ENCODE measurements at places on chromosomes 7 and 10.

DNA sequence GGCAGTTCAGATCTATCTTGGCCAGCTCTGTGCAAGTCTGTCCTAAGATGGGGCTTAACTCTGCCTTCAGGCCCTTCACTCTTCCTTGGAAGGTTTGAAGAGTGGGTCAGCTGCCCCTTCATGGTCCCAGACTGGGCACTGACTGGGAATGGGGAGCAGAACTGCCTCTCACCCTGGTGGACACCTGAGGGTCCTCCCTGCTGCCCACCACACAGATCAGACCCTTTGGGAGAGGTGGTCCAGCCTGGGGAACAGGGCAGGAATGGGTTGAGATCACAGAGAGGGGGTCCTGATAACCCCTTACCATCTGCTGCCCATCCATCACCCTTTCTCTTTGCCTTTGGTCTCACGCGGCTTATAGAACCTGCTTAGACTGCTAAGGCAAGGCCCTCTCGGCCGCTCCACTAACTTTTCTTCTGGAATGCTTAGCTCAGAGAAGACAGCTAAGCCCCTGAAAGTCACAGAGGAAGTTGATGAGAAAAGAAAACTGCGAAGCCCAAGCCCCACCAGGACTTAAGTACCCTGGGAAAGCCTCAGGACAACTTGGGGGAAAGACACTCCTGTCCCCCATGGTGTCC lies 402 bp upstream of the CDHR1 start:
- no peak for DNase-seq

DNA sequence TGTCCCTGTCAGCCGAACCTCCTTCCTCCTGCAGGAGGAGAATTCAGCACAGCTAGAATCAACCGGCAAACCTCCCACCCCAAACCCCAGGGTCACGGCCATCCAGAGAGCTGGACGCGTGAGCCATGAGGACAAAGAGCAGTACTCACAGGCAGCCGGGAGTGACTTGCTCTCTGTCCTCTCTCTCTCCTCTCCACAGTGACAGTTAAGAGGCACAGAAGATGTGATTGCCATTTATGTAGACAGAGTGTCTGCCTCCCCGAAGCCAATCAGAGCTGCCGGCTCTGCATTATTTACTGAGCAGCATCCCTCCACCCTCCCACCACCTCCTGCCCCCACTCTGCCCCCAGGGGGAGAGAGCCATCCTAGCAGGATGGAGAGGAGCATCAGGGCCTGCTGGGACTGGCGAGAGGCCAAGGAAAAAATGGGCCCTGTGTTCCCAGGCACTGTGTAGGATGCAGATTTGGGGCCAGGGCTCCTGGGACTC lies 4.3 kb downstream of the DDC start:
- no peak for DNase-seq

DNA sequence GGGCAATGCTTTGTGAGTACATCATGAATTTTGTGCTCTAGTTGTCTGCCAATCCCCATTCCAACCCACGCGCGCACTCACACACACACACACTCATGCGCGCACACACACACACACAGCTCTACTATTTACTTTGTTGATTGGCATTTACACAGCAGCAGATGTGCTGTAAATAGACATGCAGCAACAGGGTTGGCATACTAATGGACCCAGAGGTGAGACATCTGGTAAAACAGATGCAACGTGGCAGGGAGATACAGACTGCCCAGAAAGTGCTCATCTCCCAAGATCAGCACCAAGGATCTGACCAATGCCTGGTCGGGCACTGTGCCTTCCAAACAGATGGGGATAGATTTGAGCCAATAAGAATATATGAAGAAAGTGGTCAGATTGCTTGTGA lies 873.0 kb downstream of the SORCS3 start:
- DNase-seq: no peak

GRCh38 chr7:116672596-116673456 lies 830 bp downstream of the MET start:
- DNase-seq: no peak

DNA sequence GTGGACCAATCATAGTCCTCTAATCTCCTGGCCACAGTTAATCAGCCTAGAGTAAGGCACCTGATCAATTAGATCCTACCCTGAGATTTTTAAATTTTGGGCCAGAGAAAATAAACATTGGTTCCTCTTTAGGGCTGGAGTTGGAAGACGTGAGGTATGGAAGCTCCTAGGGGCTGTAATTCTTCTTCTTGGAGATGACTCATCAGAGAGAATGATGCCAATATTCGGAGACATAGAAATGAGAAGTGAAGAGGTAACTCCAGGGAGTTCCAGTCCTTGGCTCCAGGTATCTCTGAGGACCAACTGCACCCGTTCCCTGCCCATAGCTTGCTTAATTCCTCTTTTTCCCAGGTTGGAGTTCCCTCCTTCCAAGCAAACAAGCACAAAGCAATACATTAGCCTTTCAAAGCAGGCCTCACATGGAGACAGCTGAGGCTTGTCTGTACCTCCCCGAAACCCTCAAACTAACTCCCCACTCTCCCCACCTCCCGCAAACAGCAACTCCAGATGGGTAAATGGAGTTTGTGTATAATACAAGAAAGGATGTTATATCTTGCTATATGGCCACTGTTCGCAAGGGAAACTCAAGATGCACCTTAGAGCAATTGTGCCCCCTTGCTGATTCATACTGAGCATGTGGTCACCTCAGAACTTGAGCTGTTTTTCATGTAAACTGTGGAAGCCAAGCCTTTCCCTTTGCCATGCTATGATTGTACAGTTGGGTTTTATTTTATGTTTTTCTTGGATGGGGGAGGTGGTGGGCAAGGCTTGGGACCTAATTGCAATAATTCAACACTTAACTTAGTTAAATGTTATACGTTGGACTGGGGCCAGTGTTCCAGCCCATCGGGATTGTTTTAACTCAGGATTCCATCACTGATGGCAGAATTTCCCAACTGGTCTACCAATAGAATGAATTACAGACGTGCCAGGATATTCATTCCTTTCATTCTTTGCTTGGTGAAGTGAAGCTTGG lies 29.3 kb downstream of the PIK3AP1 start:
- DNase-seq: no peak

DNA sequence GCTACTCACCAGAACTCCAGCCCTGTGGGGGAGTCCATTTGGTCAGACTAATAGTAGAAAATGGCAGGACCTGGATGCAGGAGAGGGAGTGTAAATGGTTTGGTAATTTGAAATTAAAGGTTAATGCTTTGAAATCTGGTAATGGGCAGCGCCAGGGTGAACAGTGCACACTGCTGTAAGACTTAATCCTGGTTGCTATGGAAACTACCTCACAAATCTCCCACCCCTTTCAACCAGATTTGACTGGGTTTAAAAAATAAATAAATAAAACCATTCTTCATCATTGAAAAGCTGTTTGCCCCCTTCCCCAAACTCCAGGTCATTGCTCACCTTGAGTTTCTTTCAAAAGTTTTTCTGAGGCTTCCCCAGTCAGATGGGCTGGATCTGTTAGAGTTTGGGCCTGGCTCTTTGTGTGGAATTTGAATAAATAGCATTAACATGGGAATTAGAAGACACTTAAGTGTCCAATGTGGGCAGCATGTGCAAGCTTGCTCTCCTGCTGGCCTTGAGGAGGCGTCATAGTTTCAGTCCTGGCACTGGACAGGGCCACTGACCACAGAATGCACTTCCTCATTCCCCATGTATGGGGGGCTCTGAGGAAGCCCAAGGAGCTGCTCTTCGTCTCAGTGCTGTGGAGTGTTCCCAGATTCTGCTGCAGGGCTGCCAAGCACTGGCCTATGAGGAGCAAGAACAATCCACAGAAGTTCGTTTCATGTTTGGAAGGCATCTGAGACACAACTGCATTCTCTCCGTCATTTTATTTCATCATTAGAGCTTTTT lies 90.7 kb downstream of the LRRC4 start:
- no peak for DNase-seq

DNA sequence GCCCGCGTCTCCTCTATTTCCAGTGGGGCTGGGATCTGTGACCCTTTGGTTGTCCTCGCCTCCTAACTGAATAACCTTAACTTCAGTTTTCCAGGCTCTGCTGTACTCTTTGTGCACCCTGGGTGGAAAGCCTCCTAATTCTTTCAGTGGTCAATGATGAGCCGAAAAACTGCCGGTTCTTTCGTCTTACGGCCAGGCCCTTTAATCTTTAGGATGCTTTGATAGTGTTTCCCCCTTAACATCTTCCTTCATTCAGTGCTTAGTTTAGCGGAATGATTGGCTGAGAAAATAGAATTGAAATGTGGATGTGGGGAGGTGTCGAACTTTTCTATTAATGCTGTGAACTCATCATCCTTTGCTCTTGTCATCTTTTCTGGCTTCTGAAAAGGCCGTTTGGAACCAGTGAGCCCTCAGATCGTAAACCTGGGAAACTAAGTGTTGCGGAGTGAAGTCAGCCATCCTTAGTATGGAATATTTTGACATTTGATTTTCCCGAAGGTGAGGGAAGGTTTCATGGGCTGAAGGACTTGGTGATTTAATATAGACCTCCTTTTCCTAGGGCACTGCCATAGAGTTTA lies 847 bp downstream of the GARS1 start:
- no peak for DNase-seq

GRCh38 chr10:60130130-60130579 lies 223.8 kb upstream of the CCDC6 start:
- no peak for DNase-seq

DNA sequence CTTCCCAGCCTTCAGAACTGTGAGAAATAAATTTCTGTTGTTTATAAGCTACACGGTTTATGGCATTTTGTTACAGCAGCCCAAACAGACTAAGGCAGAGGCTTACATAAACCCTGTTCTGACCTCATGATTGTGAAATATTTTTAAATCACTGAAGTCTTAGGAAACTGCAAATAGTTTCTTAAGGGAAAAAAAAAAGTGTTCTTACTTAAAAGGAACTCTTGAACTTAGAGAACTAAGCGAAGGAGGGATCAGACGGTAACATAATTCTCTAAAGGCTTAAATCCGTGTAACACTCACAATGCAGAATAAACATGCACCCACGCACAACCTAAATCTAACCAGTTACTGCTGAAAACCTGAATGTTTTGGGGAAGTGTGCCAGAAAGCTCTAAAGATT lies 749.1 kb upstream of the LRRTM3 start:
- DNase-seq: no peak

DNA sequence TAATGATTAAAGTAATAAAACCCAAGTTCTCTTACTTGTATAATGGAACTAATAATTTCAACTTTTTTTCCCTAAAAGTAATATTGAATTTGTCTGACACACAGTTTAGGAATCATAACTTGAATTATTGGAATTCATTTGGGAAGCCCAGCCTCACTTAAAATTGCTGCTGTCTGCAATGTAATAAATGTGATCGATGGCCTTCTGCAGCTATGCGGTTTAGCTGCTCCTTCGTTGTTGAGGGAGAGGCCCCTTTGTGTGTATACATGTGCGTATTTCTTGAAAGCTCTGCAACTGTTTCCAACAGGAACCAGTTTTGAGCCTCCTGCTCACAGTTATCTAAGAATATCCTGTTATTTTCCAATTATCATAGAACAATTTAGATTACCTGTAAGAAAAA lies 152.5 kb downstream of the AKR1D1 start:
- DNase-seq: no peak

- DNase-seq: no peak
Observed at GRCh38 chr10:114519306-114519669, 115.0 kb upstream of the AFAP1L2 start.

- DNase-seq: no peak
Observed at GRCh38 chr10:670990-671389, 18.5 kb downstream of the DIP2C start.

- DNase-seq: no peak
Observed at GRCh38 chr10:113111900-113112853, 162.1 kb downstream of the TCF7L2 start.

DNA sequence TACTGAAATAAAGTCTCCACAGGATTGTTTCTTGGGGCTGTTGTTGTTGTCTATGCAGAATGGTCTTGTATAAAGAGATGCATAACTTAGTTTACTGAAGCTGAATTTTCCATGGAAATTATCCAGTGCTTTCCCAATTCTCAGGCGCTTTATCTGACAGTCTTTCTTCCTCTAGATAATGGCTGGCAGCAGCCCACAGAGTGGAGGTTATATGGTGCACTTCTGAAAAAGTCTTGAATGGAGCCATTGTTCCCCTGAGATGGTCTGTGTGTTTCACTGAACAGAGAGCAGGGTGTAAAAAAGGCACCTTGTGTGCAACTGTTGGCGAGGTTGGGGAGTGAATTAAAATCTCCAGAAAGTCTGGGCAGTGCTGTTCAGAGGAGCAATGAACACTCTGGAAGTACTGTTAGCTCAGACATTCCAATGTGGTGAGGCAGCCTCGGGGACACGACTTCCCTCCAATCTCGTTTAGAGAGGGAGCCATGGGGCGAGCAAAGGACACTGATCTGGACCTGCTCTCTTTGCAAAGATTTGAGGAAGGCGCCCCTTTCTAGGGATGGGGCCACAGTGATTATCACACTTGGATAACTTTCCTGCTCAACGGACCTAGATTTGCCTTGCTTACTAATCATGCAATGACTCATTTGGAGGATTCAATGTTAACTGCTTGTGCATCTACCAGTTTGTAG lies 2.0 kb upstream of the PLCE1 start:
- DNase-seq: no peak

DNA sequence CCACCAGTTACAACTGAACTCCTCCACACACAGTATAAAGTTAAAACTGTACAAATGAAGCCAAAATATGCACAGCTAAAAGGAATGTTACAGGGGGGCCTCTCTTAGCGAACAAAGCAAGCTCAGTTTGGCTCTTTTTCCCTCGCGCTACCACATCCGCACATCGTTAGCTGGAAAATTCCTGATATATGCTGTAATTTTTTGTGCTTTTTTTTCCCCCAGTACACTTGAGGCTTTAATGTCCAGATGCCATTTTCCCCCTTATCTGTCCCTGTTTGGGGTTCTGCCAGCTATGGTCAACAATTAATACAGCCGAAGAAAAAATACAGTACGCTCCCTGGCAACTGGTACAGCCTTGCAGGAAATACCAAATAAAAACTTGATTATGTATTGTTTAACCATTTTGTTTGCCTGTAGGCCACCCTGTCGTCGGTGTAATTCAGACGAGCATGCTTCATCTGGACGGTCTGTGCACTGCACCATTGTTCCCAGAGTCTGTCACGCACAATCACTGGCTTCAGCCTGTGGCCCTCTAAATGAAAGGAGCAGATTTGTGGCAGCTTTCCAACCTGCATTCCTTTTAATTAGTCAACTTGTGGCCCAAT lies 108.1 kb upstream of the FAM133B start:
- DNase-seq: no peak

GRCh38 chr7:126177782-126178181 lies 1075.0 kb downstream of the GRM8 start:
- no peak for DNase-seq

GRCh38 chr7:134740376-134740775 lies 39.1 kb upstream of the CALD1 start:
- no peak for DNase-seq

- DNase-seq: no peak
Observed at GRCh38 chr7:50685135-50686065, 97.3 kb downstream of the GRB10 start.

GRCh38 chr7:51080622-51081269 lies 235.9 kb downstream of the COBL start:
- no peak for DNase-seq

- no peak for DNase-seq
Observed at GRCh38 chr7:20358762-20359282, 28.1 kb downstream of the ITGB8 start.

Data from activated CD4-positive, CD25-positive, alpha-beta regulatory T cell (primary cell).